ENCODE measurements at places on chromosomes 5 and 9.

- peak; percentile 39 for DNase-seq
These were observed 66.7 kb downstream of the ZNF462 start for GRCh38 chr9:106929471-106930177.

- DNase-seq = peak; percentile 65
These were observed 1.0 kb downstream of the NREP start for GRCh38 chr5:111755942-111756381.

DNA sequence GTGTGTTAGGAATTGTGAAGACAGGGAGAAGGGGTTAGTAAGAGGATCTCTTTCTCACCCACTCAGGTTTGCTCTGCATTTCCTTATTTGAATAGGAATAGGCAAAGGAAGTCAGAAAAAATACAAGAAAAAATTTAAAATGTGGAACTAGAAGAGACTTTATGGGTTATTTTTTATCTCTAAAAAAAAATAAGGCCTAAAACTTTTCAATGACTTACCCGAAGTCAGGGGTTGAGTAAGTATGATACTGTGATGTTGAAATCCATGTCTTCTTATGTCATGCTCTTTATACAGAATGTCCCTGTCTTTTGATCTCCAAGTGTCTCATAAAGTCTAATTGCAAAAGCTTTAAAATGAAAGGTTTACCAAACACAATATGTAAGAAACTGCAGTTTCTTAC is 148.3 kb upstream of the PIK3R1 start:
- DNase-seq = no peak

GRCh38 chr5:148953711-148954110 is 109.2 kb downstream of the SH3TC2 start:
- DNase-seq = no peak

DNA sequence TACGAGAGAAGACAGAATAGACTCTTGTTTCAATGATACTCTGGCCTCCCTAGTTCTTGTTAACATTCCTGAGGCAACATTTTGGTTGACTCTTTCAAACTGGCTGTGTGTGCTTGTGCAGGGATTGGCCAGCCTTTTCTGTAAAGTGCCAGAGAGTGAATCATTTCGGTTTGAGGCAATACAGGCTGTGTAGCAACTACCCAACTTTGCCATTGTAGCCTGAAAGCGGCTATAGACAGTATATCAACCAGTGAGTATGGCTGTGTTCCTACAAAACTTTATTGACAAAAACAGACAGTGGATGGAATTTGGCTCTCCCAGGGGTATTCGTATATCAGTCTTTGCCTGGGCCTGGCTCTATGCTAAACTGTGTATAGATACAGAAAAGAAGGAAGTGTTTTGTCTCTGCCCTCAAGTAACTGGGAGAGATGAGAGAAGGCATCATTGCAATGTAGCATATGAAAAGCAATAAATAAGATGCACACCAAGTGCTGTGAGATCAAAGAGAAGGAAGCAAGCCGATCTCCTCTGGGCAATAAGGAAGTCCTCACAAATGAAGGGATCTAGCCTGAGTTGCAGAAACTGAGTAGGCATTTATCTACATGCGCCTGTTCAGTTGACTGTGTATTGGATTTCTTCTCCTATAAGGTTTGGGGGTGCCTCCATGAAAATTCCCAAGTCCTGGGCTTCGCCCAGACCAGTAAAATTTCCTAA is 568.0 kb upstream of the KLF4 start:
- peak; percentile 90 for DNase-seq

DNA sequence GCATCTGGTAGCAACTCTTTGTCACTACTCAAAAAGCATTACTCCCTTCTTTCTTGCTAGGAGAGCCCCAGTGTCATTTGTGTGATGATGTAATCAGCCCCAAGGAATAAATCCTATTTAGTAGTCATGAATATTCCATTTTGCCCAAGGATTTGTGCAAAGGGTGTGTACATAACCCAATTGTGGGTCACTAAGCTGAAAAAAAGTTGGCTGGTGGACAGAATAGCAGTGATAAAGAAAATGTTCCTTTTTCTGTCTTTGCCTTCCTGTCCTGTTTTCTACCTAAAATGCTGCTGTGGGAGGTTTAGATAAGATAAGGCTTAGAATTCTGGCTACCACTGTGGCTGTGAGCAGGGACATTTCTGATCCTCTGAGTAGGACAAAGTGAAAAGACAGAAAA is 223.1 kb upstream of the ITGA1 start:
- DNase-seq = no peak

DNA sequence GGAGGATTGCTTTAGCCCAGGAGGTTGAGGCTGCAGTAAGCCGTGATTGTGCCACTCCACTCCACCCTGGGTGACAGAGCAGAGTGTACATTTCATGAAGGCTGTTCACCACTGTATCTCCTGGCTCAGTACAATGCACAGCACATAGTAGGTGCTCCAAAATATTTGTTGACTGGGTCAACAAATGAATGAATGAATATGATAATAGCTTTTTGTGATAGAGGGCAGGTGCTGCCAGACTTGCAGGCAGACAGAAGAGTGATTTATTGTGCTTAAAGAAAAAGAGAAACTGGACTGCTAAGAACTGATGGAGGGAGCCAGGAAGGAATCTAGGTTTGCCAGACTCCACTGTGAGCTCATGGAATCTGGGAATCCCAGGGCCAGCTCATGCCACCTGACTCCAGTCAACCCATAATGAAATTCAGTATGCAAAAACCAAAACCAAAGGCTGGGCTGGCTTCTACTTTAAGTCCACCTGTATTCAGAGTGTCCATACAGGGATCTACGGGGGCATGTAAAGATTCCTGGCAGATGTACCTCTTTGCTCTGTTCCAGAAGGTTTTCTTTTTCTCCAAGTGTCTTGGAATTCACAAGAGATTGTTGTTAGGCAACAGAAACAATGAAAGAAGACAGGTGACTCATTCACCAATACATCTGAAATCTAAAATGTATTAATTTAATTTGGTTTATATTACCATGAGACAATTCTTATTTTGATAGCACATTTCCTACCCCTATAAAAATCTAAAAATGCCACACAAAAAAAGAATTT is 15.5 kb upstream of the CTNNA1 start:
- peak; percentile 63 for DNase-seq

DNA sequence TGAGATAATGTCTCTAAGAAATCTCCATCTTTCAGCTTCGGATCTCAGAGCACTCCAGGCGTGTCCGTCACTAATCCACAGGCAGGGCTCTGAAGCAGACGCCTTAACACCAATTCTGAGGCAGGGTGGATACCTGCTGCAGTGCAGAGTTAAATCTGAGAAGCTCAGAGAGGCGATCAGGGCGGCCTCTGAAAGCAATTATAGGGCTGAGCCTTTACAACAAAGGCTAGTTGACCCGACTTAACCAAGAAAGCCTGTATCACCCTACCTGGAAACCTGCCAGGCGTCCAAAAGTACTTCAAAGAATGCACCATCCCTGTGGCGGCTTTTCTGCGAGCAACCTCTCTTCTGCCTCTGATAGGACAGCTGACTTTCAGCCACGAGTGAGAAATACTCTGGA is 134.8 kb upstream of the MSX2 start:
- DNase-seq = peak; percentile 43

DNA sequence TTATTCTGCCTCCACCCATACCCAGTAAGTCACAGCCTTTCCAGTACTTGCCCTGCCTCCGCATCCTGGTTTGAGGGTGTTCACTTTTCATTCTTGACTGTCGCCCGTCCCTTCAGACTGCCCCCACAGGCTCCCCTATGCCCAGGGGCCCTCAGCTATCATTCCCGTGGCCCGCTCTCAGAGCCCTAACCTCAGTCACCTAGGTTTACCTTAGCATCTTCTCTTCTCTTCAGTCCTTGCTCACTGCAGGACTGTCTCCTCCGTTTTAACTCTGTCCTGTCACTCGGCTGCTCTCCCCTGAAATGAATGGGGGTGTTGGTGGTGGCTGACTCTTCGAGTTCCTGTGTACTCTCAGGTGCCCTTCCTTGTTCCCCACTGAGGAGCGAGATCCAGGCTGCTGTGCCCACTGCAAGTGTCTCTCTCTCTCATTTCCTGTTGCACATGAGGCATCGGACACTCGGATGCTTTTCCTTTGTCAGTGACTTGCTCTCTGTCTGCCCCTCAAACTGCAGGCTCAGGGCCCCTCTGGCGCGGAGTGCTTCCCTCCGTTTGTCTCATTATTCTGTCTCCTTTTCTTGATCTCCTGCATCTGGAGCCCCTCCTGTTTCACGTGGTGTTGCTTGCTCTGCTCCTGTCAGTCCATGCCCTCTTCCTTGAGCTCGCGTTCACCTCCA is 89.8 kb downstream of the CACNA1B start:
- no peak for DNase-seq

GRCh38 chr5:143212261-143212660 is 191.2 kb downstream of the NR3C1 start:
- DNase-seq = no peak

DNA sequence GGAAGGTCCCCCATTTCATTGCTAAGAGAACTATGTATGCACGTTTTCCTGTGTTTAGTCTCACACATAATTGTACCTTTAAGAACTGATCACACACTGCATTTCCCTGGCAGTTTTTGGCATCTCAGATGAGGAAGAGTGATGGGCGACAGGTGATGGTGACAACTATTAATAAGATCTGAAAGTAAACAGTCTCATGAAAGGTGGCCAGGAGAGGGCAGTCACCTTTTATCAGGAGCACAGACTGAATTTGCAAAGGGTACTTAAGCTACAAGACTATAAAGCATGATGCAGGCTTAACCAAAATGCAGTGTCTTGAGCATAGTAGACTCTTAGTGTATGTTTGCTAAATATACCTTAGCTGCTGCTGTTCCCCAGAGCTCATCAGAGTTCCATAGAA is 91.5 kb downstream of the GHR start:
- no peak for DNase-seq

GRCh38 chr5:141869514-141869913 is 8.7 kb downstream of the PCDH1 start:
- no peak for DNase-seq

DNA sequence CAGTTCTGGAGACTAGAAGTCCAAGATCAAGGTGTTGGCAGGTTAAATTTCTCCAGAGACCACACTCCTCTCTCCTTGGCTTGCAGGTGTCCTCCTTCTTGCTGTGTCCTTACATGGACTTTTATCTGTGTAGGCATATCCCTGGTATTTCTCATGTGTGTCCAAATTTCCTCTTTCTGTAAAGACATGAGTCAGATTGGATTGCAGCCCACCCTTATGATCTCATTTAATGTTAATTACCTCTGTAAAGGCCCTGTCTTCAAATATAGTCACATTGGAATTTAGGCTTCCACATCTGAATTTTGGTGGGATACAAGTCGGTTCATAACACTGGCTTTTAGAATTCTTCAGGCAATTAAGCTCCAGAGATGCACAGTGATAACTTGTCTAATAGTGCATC is 322.2 kb upstream of the GRIA1 start:
- DNase-seq = peak; percentile 18

GRCh38 chr9:81361296-81361695 is 328.1 kb downstream of the TLE1 start:
- no peak for DNase-seq

DNA sequence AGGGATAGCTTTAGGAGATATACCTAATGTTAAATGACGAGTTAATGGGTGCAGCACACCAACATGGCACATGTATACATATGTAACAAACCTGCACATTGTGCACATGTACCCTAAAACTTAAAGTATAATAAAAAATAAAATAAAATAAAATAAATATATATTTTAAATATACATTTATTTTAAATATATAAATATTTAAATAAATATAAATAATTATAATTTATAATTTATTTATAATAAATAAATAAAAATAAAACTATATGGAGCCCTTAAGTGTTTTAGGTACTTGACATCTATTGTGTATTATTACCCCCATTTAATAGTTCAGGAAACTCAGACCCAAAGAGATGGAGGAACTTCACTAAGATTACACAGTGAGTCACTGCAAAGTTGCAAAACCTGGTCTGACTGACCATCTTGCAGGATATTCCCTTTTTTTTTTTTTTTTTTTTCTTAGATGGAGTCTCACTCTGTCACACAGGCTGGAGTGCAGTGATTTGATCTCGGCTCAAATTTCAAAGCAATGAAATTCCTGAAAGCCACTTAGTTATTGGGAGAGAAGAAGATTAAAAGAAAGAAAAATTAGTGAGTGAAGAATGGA is 5.8 kb upstream of the C5orf52 start:
- peak; percentile 45 for DNase-seq

DNA sequence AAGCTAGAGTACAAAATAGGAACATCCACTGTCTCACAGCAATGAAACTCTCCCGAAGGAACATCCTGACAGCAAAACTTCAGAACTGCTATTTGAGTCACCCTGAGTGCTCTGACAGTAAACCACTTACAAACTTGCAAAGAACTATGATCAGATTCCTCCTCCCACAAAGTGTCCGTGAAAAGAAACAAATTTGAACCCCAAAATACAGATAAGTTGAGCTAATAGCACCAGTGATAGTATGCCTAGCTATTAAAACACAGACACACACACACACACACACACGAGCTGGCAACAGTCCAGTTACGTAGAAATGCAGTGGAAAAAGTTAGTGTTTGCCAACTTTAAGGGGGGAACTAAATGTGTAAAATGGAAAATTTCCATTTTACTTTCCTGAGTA is 3.1 kb upstream of the GLIS3 start:
- no peak for DNase-seq

GRCh38 chr5:161530700-161531099 is 15.8 kb downstream of the GABRB2 start:
- no peak for DNase-seq

- no peak for DNase-seq
These were observed 141.9 kb upstream of the ANKRD55 start for GRCh38 chr5:56375011-56375410.

- DNase-seq = peak; percentile 30
These were observed 355.6 kb upstream of the DAB2 start for GRCh38 chr5:39780347-39780746.

GRCh38 chr5:151051931-151052608 is 28.8 kb downstream of the TNIP1 start:
- DNase-seq = no peak

- no peak for DNase-seq
These were observed 114.3 kb downstream of the ASTN2 start for GRCh38 chr9:117300371-117301110.

GRCh38 chr5:83488821-83489220 is 17.3 kb downstream of the VCAN start:
- DNase-seq = no peak

GRCh38 chr5:122358372-122358979 is 46.4 kb downstream of the SNCAIP start:
- DNase-seq = no peak

DNA sequence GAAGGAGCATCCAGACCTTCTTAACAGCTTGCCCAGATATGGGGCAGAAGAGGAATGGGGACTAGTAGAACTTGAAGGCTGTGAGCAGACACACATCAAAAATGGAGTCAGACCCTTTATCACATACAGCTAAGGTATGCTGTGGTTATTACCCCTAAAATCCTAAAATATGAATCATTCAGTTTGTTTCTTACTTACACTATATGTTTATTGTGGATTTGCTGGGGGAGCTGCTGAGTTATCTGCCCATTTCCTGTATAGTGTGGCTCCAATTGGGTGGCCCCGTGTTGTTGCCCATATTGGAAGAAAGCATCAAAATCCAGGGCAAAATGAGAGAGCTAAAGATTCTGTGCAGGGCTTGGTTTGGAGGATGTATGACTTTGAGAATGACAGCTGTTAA is 56.9 kb downstream of the AP3S1 start:
- DNase-seq = peak; percentile 5
